Type B pancreatic cell (in vitro differentiated cells): ENCODE measurements at places on chromosomes 1 and 21.

GRCh38 chr1:119372503-119373086 lies 4.0 kb downstream of the HAO2 start:
- no peak for DNase-seq

- peak; percentile 2 for DNase-seq
These were observed 412.3 kb downstream of the NPHP4 start for GRCh38 chr1:5579966-5580365.

- no peak for DNase-seq
These were observed 205.8 kb downstream of the SLC45A1 start for GRCh38 chr1:8523666-8524206.

- DNase-seq: no peak
These were observed 204.1 kb downstream of the COL24A1 start for GRCh38 chr1:85952460-85952859.

DNA sequence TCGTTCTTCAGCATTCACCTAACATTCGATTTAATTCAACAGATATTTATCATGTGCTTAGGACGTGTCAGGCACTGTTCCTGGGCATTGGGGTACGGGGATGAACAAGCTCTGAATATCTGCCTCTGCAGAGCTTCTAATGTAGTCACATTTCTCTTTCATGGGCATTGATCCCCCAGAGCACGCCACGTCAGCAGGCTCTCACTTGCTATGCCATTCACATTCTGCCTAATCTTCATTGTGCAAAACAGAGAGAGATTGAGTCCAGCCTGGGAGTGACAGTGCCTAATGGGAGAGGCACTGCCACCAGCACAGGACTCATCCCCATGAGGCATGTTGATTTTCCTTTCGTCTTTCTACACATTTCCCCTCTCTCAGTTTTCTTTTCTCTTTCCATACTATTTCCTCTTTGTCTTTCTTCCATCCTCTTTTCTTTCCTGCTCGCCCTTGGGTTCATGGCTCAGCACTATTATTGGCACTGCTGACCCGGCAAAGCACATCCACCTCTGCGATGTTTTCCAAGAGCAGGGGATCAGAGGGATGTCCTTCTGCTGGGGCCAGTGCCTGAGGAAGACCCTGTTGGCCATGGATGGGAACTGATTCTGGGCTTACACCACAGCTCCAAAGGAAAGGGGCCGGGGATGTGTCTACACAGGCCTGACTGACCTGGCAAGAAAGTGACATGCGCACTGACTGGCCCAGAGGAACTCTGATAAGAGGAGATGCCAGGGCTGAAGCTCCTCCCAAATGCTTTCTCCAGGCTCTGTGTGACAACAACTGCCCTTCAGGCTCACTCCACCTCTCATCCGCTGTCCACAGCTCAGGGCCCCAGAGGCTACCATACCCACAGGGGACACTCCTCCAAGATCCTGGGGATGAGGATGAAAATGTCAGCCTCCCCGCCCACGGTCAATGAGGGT lies 195.9 kb downstream of the TOMM20 start:
- DNase-seq: no peak

GRCh38 chr1:20931930-20932436 lies 144.9 kb upstream of the HP1BP3 start:
- no peak for DNase-seq
